Esophagus muscularis mucosa (tissue), 4 donors: ENCODE measurements at places on chromosomes 1 and 21. TPM values are rescaled to one million over a fixed set of nuclear protein-coding genes. Genes with fewer than 3 reads are reported as not detected.

- DNase-seq = no peak
Observed at GRCh38 chr1:6727535-6727934, 25.9 kb upstream of the DNAJC11 start.

DNA sequence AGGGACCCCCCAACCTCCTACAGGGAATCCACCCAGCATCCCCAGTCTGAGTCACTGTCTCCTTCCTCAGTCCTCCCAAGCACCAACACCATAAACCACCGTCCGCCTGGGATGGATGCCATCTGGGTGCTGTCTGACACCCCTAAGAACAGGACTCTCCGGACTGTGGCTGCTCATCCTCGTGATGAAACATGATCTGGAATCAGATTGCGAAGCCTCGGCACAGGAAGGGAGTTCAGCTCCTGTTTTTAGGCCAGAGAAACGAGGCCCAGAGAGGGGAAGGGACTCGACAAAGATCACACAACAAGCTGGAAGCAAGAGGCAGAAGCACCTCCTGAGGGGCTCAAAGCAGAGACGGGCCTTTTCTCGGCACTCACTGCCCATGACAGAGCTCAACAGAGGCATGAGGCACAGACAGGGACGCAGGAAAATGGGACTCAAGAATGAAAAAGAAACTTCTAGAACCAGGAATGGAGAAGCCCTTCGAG, 8.4 kb downstream of the KCNN3 start:
- no peak for DNase-seq

- no peak for DNase-seq
Observed at GRCh38 chr1:184393962-184394361, 7.1 kb downstream of the C1orf21 start.

DNA sequence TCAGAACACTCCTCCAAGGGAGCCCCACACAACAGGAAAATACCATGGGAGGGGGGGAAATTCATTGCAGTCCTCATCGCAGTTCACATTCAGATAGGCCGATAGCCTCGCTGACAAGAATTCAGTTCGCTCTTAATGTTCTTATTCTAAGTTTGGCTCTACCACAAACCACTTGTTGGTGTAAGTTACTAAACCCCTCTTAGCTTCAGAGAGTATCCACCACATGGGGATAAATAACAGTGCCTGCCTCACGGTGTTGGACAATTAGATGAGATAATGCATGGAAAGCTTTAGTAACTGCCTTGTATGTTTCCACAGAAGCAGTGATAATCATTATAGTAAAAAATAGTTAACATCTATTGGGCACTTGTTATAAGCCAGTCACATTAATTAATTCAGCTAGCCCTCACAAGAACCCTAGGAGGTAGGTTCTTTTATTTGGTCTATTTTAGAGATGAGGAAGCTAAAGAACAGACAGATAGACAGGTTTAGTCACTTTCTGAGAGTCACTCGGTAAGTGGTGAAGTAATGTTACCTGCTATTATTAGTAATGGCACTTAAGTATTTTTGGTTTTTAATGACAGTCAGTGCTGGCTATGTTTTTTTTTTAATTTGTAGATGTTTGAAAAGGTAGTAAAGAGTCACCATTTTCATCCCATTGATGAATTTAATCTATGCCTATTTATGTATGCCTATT, 10.1 kb downstream of the VAV3 start:
- no peak for DNase-seq

- DNase-seq = no peak
Observed at GRCh38 chr1:165418195-165418594, 26.7 kb downstream of the RXRG start.

DNA sequence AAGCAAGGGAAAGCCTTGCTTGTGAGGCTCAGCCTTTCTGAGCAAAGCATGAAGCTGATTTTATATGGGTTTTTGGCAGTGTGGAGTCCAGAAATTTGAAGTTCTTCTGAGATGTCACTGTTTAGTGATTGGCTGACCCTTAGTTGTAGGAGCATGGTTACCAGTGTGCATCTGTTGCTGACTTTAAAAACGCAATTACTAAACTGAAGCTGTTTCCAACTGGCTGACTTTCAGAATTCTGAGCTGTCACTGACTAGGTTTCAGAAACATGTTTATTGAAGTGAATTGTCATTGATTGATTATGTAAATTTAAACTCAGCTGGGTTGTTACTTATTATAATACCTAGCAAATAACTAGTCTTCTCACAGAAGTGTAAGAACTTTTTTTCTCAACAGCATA, 89.4 kb downstream of the PDE4B start:
- DNase-seq = no peak

Gene KRTAP7-1
- total RNA-seq = not detected

Gene ITLN2
- not detected for total RNA-seq
